ENCODE measurements at places on chromosomes 7 and 10.

DNA sequence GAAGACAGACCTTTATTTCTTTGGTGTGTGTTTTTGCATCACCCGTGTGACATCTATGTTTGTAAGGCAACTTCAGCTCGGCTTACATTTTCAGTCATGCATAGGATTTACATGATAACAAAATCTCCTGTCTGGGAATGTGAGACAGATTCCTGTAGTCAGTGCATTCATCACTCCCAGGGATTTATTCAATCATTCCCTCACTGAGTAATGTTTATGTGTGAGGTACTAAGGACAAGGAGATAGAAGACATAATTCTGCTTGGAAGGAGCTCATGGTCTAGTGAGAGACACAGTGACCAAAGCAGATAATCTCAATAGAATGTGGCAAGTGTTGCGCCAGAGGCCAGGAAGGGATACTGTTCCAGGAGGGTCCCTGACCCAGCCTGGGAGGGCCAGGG, 35.2 kb upstream of the BMPER start:
- no peak for DNase-seq

DNA sequence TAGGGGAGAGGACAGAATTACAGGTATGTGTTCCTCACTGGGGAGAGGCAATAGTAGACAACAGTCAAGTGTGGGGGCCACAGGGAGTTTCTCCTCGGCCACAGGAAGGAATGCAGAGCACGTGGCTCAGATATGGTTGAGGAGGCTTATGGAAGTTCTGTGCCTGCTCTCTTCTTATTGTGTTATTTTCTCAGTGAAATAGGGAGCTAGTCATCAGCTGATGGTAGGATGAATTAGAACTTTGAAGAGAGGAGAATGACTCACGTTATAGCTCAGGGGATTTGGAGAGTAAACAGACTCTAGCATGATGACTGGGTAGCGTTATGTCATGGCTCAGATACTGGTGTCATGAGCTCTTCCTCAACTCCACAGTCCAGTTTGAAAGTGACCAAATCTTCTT, 308.3 kb upstream of the IGFBP3 start:
- no peak for DNase-seq

- no peak for DNase-seq
These were observed 353.1 kb downstream of the GATA3 start for GRCh38 chr10:8407501-8408021.

DNA sequence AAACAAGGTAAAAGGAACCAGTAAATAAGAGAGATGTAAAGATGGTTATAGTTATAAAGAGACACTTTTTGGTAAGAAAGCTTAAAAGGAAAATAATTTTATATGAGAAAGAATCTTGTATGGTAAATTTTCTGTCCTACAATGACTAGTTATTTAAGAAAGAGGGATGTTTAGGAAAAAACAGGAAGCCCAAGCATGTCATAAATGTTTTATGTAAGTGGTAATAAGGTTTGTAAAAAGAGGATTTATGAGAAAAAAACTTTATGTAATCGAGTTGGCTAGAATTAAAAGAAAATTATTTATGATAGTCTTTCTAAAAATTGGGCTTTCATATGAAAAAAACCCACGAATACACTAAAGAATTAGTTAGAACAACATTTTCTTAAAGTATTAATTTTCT, 34.2 kb upstream of the CREB3L2 start:
- no peak for DNase-seq

DNA sequence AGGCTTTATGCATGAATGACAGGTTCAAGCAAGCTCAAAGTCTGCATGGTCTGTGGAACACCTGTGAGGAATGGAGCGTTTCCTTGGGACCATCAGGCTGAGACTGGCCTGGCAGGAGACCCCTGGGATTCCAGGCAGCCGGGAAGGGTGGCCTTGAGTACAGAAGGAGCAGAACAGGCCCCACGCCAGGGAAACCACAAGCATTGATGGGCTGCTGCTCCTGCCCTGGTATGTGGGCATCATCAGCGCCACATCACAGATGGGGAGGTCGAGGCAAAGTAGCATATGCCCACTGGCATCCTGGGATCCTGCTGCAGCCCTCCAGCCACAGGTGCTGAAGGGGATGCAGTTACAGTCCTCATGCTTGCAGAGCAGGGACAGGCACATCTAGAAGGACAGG, 40.9 kb downstream of the ANTXRL start:
- DNase-seq, result no peak

GRCh38 chr10:132643709-132644526, 106.3 kb downstream of the INPP5A start:
- no peak for DNase-seq

DNA sequence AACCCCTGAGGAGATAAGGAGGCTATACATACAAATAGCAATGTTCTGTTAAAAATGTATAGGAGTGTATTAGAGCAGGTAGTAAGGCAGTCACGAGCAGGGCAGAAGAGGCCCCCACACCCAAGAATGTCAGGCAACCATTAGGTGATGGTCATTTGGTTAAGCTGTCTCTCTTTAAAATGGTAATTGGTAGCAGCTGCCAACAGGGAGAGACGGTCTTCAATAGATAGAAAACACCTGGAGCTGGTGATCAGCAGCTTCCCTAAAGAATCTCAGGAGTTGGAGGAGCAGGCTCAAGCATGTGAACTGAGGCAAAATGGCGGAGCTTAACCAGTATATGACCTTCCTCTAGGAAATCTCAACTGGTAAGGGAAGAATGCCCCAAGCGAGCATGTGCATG, 26.4 kb upstream of the HTR5A start:
- DNase-seq, result no peak

GRCh38 chr7:40463446-40463845, 328.6 kb downstream of the SUGCT start:
- no peak for DNase-seq

- DNase-seq, result no peak
These were observed 99.5 kb downstream of the CYTH3 start for GRCh38 chr7:6172910-6173295.

- peak; percentile 74 for DNase-seq
These were observed 87.3 kb upstream of the TES start for GRCh38 chr7:116122972-116123595.

DNA sequence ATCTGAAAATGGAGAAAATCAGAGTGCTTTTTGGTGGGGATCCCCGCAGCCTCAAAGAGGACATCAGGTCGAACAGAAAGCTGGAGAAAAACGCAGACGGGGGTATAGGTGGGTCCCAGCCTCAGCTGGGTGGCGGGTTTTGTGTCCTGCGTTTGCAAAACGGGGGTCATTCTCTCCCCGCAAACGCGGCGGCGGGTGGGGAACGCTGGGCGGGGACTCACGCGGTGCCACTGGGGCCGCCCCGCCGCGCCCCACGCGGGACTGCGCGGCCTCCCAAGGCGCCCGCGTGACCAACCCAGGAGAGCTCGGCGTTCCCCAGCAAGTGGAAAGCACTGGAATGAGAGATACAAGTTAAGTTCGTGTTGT, 806 bp upstream of the VIPR2 start:
- no peak for DNase-seq

- DNase-seq, result no peak
These were observed 18.8 kb downstream of the REEP3 start for GRCh38 chr10:63539994-63540393.

- no peak for DNase-seq
These were observed 22.5 kb downstream of the MGAM start for GRCh38 chr7:142018154-142018553.

DNA sequence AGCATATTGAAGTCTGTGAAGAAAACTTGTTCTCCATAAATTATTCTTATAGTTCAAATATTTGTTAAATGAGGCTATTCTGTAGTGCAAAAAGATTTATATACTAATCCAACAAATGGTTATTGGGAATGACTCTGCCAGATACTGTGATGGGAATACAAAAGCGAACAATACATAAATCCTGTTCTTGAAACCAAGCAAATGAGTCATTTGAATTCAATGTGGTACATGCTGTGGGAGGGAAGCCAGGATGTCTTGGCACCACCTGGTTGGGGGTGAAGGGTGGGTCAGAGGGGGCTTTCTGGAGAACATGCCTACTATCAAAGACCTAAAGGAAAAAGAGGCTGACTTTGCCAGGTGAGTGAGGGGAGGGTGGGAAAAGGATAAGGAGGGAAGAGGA, 594.2 kb downstream of the CALN1 start:
- DNase-seq, result no peak

GRCh38 chr7:26685606-26686005, 178.8 kb downstream of the SKAP2 start:
- DNase-seq, result peak; percentile 44

GRCh38 chr10:4825868-4826791, at the start of gene AKR1E2:
Gene AKR1E2, plus strand, starts transcription at chr10:4826207. Its CDS starts 118 bp downstream, at chr10:4826325.
- DNase-seq, result peak; percentile 98

GRCh38 chr7:93574646-93575554, at the start of gene CALCR:
Gene CALCR, minus strand, starts transcription at chr7:93574724. Its CDS starts 87,743 bp downstream, at chr7:93486981.
- DNase-seq, result no peak

GRCh38 chr10:129373231-129373630, 93.8 kb upstream of the MGMT start:
- DNase-seq, result no peak

GRCh38 chr10:86287966-86288579, 78.5 kb downstream of the GRID1 start:
- DNase-seq, result no peak

GRCh38 chr7:148598351-148598750, 7.8 kb downstream of the C7orf33 start:
- DNase-seq, result no peak
